Activated CD8-positive, alpha-beta memory T cell treated with anti-CD3 and anti-CD28 coated beads, Interleukin-2, amount 10 ng/mL, durations not matched to agents 7 days and 5 days (primary cell): ENCODE measurements at places on chromosomes 11 and 22.
A peak's percentile ranks its signal among the peaks of the same experiment; 100 is the strongest.

DNA sequence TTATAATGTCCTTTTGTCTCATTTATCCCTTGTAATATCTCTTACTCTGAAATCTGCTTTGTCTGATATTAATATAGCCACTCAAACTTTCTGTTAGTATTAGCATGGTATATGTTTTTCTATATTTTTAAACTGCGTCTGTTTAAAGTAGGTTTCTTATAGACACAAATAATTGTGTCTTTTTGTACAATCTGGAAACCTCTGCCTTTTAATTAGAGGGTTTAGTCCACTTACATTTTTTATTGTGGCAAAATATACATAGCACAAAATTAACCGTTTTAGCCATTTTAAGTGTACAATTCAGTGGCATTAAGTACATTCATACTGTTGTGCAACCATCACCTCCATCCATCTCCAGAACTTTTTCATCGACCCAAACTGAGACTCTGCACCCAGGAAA lies 28.6 kb downstream of the PARVG start:
- DNase-seq, result no peak

DNA sequence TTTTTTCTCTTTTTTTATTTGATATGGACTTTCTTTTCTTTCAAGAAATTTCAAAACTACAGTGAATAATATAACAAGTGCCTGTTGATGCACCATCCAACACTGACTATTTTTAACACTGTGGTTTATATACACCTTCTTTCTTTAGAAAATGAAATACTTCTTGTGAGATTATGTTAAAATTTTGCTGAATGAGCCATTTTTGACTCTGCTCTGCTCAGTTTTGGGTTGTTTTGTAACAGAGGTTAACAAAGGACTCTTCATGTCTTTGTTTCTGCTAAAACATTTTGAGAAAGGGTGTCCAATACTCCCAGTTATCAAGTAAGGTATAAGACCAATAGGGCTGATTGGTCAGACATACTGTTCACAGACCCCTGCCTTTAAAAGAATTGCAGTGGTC lies 44.0 kb upstream of the TENM4 start:
- DNase-seq, result no peak

DNA sequence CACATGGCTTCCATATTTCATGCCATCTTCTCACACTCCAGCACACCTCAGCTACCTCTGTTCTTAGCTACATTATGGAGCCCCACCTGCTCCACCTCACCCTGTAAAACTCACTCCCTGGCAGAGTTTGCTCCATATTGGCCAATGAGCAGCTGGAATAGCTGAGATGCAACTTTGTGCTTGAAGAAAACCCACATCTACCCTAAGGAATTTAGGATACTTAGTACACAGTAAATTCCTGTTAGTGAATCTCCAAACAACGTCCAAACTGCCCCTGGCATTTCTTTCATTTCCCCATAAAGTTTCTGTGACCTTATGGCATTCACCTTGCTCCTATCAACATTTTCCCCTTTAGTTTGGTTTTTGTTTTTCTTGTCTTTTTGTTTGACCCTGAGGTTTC lies 2.2 kb upstream of the VWCE start:
- no peak for DNase-seq

- DNase-seq, result no peak
Observed at GRCh38 chr22:38950527-38951295, 6.7 kb upstream of the APOBEC3A start.

DNA sequence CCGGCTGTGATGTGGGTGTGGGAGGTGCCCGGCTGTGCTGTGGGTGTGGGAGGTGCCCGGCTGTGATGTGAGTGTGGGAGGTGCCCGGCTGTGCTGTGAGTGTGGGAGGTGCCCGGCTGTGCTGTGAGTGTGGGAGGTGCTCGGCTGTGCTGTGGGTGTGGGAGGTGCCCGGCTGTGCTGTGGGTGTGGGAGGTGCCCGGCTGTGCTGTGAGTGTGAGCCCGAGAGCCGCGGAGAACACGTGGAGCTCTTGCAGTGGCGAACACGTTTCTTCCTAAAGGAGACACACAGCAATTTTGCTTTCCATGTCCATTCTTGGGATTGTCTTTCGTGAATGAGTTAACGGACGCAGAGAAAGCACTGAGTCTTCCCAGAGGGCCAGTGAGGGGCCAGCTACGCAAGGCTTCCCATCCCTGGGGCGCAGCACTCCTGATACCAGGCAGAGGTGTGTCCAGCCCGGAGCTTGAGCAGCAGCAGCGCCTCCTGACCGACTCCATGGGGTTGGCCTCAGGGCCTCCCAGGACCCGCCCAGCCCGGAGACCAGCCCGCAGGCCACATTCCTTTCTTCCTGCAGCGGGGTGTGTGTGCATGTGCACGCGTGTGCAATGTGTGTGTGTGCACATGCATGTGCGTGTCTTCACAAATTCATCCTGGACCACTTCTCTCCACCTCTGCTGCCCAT lies 245.0 kb upstream of the B3GAT1 start:
- peak; percentile 23 for DNase-seq

GRCh38 chr22:46366801-46367706 lies 31.5 kb downstream of the TRMU start:
- DNase-seq, result no peak

- no peak for DNase-seq
Observed at GRCh38 chr11:73652046-73652730, 5.8 kb downstream of the PLEKHB1 start.

- DNase-seq, result peak; percentile 3
Observed at GRCh38 chr11:69227271-69227670, 66.7 kb upstream of the MYEOV start.

- DNase-seq, result no peak
Observed at GRCh38 chr11:33635161-33635560, 65.5 kb downstream of the C11orf91 start.

DNA sequence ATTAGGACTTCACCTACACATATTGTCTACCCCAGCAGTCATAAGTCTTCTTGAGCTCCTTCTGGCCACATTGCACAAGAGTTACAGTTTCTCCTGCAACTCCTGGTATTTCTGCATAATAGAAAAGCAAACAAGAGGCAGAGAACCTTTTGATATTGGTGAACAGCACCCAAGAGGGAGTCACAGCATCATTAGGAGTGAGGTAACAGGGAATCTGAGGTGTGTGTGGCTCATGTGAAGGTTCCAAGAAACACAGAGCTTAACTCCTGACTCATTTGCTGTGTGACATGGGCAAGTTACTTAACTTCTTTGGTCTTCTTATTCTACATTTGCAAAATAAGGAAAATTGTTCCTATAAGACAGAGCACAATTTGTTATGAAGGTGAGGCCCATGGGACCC lies 374.6 kb downstream of the INSC start:
- no peak for DNase-seq

DNA sequence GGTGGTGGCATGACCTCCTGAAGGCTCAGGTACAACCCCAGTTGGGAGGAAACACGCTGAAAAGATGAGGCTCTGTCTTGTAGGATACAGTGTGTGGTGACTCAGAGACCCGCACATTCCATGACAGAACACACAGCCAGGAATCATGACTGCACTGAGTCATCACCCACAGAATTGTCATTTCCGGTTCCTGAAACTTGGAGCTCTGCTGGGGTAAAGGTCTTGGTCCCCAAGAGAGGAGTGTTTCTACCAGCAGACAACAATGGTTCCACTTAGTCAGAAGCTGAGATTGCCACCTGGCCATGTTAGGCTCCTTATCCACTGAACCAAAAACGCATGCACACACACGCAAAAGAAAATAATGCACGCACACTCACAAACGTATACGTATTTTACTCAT lies 31.5 kb upstream of the CYB5R3 start:
- DNase-seq, result no peak

- no peak for DNase-seq
Observed at GRCh38 chr22:32646476-32646875, 155.0 kb upstream of the TIMP3 start.

DNA sequence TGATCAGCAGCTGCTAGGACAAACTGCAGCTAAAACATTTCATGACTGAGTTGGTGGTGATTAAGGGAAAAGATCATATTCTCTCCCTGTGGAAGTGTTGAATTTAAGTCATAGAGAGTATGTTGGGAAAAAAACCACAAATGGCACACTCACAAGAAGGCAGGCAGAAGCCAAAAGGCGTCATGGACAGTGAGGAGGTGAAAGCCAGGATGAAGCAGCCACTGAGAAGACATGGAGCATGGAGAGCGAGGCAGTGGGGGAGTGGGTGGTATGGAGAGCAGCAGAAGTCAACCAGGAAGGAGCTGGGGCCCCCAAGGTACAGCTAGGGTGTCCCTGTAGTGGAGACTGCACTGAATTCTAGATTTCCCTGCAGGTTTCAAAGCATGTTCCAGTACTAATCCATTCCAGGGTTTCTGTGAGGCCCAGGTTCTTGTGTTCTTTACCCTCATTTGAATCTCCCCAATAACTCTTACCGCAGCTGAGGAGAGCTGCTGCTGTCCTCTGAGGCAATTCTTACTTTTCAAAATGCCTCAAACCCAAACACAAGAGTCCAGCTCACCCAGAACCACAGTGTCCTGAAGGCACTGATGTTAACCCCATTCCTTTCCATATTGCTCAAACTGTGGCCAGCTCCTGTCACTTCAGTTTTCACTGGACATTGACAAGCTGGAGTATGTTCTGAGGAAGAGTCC lies 191.8 kb upstream of the E2F8 start:
- DNase-seq, result no peak

- peak; percentile 79 for DNase-seq
Observed at GRCh38 chr11:3836903-3837302, 3.9 kb downstream of the RHOG start.

- DNase-seq, result no peak
Observed at GRCh38 chr22:24894998-24895397, 51.5 kb downstream of the LHFPL7 start.

DNA sequence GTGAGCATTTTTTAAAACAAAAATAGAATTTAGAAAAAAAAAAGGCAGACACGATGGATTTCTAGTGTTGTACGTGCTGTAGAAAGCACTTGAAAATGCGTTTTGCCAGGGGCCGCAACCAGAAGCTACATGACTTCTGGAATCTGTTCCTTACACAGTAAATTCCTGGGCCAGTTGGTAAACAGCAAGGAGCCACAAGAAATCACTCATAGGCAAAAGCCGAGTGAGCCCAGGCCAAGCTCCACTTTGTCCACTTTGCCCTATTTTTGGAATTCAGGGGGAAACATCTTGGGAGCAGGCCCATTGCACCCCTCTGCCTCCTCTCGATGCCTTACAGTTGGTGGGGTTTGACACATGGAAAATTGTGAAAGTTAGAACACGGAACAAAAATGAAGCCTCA lies 4.1 kb upstream of the CELSR1 start:
- no peak for DNase-seq

DNA sequence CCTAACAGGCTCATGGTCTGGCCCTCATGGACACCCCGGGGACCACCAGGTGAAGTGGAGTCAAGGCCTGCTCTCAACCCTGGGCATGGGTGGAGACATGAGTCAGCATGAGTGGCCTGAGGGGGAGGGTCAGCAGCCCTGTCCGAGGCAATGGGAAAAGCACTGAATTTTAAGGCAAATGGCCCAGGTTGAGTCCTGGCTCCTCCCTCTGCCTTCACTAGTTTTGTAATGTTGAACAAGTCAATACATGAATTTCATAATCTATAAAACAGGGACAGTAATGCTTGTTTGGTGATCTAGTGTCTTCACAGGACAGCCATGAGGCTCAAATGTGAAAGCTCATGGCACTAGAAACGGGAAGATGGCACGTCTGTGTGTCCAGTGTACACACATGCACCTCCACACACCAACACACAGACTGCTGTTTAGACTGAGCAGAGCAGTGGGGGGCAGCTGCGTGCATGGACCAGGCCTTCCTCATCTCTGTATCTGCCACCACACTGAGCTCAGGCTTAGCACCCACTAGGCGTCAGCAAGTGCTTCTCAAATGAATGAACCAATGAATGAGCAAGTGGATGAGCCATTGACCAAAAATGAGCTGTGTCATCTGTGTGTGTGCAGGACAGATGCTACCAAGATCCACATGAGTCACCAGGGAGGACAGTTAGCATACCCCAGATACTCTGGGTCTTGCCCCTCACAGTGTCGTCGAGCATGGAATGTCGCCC lies 63.4 kb downstream of the NRXN2 start:
- no peak for DNase-seq

- no peak for DNase-seq
Observed at GRCh38 chr22:20777420-20778177, 3.7 kb downstream of the SERPIND1 start.

DNA sequence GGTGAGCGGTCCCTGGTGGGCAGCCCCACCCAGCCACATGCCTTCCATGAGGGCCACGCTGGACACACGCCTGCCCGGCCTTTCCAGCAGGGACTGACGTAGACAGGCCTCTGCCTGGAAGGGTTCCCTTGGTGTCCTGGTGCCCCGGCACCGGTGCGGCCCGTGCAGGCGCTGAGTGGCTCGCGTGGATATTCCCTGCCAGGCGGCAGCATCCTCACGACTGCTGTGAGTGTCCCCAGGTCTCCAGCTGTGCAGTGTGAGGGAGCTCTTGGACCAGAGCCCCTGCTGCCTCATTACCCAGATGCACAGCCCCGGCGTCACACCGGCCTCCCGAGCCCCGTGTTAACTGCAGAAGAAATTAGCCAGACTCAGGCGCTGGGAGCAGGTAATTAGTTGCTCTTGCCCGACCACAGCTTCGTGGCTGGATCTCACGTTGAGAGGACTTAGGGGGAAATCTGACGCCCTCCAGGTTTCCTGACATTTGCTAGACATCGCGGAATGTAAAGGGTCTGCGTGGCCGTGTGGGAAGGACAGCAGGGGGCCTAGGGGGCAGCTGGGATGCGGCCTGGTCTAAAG lies 1196.3 kb downstream of the BRD1 start:
- DNase-seq, result no peak

- DNase-seq, result peak; percentile 77
Observed at GRCh38 chr22:21762712-21763581, 27.4 kb upstream of the YPEL1 start.

DNA sequence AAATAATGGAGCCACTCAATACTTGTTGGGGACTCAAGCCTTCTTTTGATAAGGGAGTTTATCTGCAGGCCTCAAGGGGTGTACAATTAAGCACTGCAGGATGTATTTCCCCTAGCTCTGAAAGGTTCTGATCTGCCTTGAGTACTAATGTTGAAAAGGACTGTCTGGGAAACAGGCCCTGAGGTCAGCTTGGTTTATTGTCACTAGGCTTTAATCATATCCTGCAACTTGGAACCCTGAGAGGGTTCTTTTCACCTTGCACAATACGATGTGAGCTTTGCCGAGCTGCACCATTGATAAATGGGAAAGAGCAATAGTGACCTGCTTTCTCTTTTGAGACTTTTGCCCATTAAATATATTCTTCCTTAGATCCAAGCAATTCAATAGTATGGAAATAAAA lies 31.6 kb upstream of the HORMAD2 start:
- DNase-seq, result no peak

DNA sequence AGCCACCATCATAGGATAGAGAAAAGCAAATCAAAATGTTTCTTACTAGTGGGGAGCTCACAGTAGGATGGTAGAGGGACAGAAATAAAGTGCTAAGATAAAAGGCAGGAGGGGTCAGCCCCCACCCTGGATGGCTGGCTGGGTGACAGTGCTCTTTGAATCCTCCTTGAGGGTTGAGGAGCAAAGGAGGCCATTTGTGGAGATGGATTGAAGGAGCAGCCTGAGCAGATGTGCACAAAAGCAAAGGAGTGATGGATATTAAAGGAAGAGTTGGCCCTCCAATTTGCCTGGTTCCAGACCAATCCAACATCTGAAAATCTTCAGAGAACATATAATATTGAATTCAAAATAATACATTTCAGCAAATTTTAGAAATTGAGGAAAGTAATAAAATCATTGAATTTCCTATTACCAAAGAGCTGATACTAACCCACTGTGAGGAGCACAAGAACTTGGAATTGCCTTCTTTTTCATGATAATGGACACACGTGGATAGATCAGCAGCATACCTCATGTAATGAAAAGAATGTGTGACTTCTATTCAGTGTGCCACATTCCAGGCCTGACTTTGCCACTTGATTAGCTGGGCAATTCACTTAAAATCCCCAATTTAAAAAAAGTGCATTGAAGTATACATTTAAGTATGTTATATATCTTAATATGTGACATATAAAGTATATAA lies 287.0 kb downstream of the FAT3 start:
- DNase-seq, result no peak
